ENCODE measurements at places on chromosomes 11 and 22.

DNA sequence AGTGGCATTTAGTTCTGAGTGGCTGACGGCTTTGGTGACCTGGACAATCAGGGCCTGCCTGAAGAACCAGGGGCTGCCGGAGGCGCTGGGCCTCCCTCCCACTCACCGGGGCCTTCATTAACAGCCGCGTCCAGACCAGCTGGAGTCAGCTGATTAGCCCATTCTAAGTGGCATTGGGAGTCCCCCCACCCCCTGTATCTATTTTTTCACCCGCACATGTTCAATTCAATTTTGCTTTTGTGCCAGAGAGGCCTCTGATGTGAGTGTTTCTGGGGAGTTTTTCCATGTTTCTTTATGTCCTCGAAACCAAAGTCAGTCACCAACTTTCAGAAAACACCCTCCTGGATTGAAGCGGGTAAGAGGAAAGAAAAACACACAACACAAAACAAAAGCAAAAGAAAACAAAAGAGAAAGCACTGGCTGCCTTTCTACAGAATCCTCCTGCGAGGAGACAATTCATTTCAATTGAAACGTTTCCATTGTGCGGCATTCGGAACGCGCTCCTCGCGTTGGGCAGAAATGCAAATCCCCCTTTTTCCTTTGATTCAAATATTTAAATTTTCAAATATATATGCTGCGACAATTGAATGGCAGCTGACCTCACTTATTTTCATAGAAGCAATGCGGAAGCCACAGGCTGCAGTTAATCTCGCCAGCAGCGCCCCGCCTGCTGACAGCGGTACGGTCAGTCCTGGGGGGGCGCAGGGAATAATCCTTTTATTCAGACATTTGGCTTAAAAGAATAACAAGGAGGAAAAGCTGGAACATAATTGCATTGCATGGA is 17.7 kb downstream of the CDKN1C start:
- DNase-seq = no peak

- DNase-seq = no peak
Observed at GRCh38 chr11:15955595-15955994, 400.8 kb downstream of the SOX6 start.

- DNase-seq = peak; percentile 51
Observed at GRCh38 chr11:116454020-116454645, 318.7 kb downstream of the BUD13 start.

DNA sequence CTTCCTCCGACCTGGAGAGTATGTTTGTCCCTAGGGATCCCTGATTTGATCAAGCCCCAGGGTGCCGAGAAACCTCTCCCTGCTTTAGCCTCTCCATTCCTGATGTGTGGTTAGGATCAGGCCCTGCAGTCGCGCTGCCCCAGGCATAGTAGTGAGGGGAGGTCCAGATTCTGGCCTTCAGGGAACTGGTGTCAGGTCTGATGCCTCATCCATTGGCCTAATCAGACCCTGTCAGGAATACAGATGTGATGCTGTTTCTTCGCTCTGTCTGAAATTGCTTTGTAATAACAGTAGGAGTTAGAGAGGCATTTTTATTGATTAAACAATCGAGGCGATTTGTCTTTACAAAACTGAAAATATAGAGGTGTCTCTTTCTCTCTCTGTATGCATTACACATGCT is 75.2 kb downstream of the GRIK4 start:
- no peak for DNase-seq

- DNase-seq = no peak
Observed at GRCh38 chr22:29482253-29482652, 2.2 kb downstream of the NEFH start.

- no peak for DNase-seq
Observed at GRCh38 chr22:19784384-19785175, 24.0 kb downstream of the TBX1 start.

DNA sequence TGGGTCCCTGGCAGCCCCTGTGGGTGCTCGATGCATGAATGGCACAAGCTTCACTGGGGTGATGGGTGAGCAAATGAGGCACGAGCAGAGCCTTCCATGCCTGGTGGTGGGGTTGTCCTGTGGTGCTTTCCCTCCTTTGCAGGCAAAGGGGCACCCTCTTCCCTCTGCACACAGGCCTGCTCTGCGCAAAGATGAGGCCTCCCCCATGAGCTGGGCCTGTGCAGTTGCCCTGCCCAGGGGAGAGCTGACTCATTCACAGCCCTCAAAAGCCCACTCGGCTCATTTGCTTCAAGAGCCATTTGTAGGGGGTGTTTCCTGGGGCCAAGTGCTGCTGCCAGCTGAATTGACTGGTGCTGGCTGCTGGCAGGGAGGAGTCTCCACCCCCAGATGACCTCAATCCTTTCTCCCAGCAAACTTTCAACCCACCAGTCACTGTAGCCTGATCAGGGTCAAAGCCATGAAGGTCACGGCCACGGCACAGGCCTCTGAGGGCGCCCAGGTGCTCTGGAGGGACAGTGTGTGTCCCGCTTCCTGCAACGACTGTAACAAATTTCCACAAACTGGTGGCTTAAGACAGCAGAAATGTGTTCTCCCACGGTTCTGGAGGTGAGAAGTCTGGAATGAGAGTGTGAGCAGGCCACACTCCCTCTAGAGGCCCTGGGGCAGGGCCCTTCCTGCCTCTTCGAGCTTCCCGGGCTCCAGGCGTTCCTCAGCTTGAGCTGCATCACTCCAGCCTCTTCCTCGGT is 48.8 kb upstream of the ANO1 start:
- no peak for DNase-seq

- no peak for DNase-seq
Observed at GRCh38 chr11:13874597-13874996, 87.9 kb upstream of the SPON1 start.

DNA sequence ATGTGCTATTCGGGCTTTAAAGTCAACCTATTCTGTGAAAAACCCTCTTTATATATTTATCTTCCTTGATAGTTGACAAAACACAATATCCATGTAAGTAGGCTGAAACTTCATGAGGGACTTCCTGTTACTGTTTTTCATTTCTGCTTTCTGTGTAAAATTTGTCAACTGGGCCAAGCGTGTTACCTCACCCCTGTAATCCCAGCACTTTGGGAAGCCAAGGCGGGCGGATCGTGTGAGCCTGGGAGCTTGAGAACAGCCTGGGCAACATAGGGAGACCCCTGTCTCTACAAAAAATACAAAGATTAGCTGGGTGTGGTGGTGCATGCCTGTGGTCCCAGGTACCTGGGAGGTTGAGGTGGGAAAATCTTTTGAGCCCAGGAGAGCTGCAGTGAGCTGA is 66.5 kb upstream of the SLC25A18 start:
- no peak for DNase-seq

DNA sequence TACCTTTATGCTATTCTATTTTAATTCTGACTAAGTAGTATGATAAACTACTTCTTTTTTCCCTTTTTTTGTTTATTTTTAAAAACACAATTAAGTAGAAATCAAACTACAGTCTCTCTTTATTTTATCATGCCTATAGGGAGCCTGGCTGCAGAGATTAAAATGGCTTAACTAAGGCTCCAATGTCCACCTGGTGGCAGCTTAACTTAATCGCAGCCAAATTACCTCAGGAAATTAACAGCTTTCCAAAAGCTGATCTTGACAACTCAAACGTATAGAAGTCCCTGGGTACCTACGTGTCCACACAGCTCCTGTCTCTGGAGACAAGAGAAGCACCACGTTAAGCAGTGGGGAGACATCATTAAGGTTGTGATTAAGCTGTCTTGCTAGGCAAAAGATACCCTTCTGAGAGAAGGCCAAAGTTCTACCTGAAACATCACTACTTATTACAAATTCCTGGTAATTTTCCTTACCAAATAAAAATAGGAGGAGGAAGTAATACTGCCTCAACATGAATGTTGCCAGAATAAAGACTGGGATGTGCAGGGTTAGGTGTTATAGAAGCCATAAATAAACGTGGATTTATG is 63.2 kb upstream of the SNX19 start:
- peak; percentile 9 for DNase-seq

DNA sequence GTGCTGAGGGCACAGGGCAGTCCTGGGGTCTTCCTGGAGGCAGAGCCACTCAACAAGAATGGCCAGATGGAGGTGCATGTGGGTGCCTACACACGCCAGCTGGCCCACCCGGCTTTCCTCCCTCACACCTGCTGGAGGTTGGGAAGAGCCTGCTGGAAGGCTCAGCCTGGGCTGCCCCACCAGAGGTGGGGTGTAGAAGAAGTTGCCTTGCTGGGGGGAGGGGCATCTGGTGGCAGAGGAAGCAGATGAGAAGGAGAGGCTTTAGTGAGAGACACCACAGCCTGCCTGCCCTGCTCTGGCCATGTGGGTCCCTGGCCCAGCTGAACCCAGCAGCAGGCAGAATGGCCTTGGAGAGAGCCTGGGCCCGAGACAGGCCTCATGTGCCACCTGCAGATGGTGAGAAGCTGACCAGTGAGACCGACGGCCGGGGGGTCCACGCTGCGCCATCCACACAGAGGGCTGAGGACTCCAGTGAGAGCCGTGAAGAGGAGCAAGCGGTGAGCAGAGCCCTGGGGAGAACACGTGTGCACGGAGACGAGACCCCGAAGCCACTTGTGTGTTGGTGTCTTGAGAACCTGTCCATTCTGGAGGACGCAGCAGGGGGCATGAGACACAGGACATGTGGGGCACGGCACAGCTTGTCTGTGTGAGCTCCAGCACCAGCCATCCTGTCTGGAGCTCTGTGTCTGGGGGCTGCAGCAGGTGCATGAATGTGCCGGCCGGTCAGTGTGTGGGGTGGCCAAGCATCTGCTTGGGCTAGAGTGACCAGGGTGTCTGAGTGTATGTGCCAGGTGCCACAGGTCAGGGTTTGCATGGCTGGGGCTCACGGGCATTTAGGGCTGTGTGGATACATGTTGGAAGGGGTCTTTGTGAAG is 2.7 kb downstream of the B4GALNT4 start:
- DNase-seq = no peak

DNA sequence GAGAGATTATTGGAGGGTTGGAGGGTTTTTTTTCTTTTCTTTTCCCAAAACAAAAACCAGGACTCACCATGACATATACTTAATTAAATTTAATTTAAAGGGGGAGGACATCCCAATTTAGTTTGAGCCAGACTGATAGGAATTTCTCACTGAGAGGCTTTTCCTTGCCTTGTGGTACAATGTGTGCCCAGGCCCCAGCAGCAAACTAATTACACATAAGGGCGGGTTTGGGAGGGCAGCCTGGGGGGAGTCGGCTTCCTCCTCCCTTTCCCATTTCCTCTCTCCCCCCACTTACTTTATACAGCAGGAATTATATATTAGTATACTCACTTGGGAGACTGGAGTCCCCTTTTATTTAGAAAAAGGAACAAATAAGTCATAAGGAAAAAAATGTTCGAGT is 2.9 kb downstream of the TEAD1 start:
- no peak for DNase-seq

- DNase-seq = no peak
Observed at GRCh38 chr11:48054994-48055291, 74.6 kb downstream of the PTPRJ start.

Data from cerebellar cortex (tissue), 1 donor.